ENCODE measurements at places on chromosomes 2 and 18. TPM values are rescaled to one million over a fixed set of nuclear protein-coding genes. Genes with fewer than 3 reads are reported as not detected.

- no peak for DNase-seq
These were observed 16.0 kb upstream of the TTR start for GRCh38 chr18:31575515-31576257.

- DNase-seq: peak; percentile 89
These were observed 4.6 kb downstream of the MBP start for GRCh38 chr18:77127769-77128671.

DNA sequence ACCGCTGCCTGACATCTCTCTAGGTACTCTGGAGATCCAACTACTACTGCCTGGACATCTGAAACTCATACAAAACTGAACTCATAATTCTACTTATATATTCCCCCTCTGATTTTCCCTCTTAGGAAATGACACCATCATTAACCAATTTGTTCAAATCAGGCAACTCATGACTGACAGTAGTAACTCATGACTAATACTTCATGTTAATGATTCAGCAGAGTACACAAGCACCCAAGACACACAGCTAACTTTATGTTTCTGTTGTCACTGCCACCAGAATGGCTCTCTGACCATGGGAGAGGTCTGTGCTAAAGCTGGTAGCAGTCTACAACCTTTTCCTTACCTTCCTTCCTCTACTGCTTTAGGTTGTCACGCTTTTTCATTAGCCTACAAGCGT lies 91.1 kb downstream of the ITSN2 start:
- no peak for DNase-seq

DNA sequence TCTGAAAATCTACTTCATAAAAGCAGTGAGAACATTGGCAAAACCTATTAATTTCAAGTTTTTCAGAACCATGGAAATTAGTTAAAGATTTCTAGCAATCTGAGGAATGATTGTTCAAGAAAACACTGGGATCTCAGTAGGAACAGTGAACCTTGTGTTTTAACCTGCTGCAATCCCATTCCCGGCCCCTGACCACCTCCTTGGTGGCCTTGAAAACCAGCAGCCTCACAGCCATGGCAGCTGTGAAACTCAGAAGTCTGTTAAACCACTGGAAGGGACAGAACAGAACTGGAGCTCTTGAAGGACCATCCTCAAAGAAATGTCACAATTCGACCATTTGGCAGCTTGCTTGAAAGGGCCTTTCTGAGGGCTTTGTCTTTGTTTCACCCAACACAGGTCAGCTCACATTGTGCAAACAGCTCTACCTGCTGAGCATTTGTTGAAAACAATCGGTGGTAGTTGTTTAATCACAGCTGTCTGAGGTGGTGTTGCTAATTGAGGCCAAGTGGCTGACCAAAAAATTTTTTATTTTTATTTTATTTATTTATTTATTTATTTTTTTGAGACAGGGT lies 25.8 kb downstream of the NEDD4L start:
- no peak for DNase-seq

DNA sequence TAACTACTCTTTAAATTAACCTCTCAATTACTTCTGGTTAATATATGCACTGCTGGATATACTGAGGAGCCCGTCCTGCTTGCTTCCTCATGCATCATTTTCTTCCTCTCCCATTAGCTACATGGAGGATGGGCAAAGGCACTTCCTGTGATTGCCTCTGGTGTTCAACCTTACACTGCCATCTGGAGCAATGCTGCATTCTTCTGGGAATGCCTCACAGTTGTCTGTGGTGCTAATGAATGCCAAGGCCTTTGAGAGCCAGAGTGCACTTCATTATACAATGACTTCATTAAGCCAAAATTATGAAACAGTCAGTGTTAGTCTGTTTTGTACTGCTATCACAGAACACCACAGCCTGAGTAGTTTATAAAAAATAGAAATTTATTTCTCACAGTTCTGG lies 134.8 kb upstream of the DOCK10 start:
- no peak for DNase-seq

DNA sequence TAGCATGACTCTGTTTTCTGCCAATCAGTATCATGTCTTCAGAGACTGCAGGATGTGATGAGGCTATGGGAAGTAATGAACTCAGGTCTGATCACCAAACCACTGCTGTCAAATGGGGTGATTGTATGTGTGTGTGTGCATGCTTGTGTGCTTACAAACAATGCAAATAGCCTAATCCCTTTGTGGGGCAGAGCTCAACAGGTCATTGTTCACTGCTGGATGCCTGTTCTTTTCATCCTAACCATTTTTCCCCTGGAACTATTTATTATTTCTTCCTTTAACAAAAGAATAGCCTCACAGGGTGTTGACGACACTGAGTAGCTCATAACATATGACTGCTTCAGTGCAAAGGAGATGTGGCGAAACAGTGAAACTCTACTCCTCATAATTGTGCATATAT lies 55.9 kb downstream of the NXPH2 start:
- no peak for DNase-seq

- no peak for DNase-seq
These were observed 116.0 kb upstream of the PELI1 start for GRCh38 chr2:64260093-64260803.

GRCh38 chr2:217846321-217846743 lies 156.5 kb downstream of the TNS1 start:
- DNase-seq: no peak

- no peak for DNase-seq
These were observed 58.7 kb downstream of the AFTPH start for GRCh38 chr2:64582774-64583340.

DNA sequence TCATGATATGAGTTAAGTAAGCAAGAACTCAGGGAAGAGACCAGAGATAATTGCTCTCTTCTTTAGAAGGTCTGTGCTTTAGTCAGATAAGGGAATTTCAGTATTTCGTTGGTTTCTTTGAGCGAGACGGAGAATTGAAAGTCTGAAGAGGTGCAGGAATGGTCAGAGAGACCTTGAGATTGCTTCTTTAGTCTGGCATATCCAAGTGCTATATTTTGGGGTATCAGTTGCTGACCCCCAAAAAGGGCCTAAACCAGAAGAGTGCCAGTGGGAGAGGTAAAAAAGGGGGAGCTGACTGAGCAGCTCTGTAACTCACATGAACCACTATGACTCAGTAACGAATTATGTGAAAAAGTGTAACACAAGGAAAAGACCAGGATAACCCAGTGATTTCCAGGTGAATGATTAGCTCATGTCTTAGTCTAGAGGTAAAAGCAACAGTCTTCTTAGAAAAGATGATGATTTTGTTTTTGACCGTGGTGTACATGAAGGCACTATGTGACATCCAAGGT lies 932.9 kb downstream of the TDRD15 start:
- no peak for DNase-seq

DNA sequence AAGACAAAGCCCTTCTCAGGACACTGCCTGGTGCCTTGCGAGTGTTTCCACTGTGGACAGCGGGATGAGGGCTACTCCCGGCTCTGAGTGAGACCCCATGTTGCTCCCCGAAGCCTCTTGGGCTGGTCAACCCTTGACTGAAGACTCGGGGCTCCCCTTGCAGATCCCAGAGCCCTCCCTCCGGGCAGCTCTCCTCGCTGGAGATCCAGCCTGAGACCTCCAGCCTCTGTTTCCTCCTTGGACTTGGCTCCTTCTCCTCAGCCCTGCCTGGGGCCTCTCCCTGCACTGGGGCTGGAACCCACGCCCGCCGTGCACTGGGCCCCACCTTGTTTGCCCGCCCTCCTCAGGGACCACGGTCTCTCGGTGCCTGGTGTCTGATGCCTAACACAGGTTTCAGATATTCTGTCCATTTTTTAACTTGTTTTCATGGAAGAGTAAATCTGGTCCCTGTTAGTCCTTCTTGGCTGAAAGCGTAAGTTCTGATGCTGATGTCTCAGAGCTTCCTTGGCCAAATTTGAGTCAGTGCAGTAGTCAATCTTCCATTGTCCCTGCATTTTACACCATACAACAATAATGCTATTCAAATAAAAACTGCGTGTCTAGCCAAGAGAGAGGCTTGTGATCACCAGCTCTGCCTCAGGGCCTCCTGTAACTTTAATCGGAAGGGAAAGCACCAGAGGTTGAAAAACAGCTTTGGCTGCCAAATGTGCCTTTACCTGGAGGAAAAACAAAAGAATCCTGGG lies 139.3 kb upstream of the CTDP1 start:
- no peak for DNase-seq

DNA sequence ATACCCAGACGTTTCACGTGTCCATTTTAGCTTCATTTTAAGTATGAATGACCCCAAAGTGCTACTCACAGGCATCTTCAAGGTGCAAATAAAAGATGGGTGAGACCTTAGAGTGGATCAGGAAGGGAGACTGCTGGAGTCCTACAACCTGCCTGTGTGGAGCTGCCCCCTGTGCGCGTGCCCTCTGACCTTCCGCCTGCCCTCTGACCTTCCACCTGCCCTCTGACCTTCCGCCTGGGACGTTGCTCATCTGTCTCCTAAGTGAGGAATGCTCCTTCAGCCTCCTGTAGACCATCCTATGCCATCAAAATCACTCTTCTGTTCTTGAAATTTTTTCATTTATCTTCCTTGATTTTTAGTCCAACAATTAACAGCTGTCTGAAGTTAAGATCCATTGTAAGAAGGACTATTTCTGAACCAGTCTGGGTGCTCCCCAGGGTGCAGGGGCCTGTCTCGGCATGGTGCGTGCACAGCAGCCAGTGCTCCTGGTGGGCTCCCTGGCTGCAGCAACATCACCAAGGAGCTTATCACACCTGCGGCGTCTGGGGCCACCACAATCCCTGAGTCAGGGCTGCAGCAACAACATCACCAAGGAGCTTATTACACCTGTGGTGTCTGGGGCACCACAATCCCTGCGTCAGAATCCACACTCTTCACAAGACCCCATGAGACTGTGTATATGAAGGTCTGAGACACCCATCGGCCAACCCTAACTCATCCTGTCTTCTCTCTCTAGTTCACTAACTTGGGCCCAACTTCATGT lies 86.0 kb downstream of the TPO start:
- no peak for DNase-seq

- DNase-seq: no peak
These were observed 16.4 kb downstream of the TNFRSF11A start for GRCh38 chr18:62341473-62341872.

Gene SP140L
- 11.5 TPM for total RNA-seq

Gene CKAP2L
- total RNA-seq: 1.2 TPM

Gene MAB21L4
- 21.1 TPM for total RNA-seq
